ENCODE measurements at places on chromosomes 4 and X.

DNA sequence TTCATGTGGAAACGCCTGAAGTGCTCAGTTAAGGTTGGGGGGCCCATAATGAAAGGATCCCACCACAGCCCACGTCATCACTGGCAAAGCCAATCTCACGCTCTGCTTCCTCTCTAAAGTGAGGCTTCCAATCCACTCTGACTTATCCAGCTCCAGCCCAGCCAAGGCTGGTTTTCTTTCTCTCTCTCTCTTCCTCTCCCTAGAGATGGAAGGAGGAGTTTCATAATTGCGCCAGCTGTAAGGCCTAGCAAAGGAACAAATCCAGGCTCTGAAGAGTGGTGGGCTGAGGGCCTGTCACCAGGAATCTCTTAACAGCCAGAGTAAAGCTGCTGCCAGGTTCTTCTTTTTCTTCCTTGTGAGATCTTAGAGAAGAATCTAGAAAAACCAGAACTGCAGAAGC lies 20.7 kb upstream of the BCLAF3 start:
- no peak for DNase-seq

GRCh38 chr4:139488442-139488841 lies 34.5 kb downstream of the RAB33B start:
- DNase-seq, result no peak

DNA sequence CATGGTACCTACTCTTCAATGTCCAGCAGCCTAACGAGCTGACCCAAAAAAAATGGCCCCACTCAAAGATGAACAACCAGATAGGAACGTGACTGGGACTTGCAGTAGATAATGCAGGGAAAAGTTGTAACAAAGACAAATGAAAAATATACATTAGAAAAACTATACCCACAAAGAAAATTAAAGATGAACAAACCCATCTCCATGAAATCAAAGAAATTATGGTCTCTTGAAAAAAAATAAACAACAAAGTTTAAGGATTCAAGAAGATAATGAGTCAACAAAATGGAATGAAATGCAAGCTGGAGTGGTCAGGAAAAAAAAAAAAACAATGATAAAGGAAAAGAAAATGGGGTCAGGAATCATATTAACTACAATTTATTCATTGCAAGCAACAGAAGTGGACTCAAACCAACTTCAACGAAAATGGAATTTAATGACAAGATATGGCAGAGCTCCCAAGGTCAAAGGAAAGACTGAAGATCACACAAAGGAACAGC lies 309.8 kb upstream of the GALNT7 start:
- DNase-seq, result no peak

DNA sequence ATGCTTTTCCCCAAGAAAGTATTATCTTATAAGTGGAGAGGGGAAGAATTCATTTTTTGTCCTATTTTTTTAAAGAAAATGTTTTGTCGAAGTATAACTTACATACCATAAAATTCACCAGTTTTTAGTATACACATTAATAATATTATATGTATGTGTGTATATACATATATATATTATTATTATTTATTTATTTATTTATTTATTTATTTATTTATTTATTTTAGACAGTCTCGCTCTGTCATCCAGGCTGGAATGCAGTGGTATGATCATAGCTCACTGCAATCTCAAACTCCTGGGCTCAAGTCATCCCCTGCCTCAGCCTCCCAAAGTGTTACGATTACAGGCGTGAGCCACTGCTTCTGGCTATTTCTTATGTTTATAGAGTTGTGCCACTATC lies 334.1 kb downstream of the ZNF674 start:
- no peak for DNase-seq

GRCh38 chr4:74284053-74284452 lies 24.2 kb upstream of the EPGN start:
- DNase-seq, result peak; percentile 86

- DNase-seq, result no peak
Observed at GRCh38 chr4:151420250-151420807, 11.4 kb downstream of the FHIP1A start.

GRCh38 chr4:155974996-155975395 lies 21.3 kb upstream of the CTSO start:
- peak; percentile 6 for DNase-seq

DNA sequence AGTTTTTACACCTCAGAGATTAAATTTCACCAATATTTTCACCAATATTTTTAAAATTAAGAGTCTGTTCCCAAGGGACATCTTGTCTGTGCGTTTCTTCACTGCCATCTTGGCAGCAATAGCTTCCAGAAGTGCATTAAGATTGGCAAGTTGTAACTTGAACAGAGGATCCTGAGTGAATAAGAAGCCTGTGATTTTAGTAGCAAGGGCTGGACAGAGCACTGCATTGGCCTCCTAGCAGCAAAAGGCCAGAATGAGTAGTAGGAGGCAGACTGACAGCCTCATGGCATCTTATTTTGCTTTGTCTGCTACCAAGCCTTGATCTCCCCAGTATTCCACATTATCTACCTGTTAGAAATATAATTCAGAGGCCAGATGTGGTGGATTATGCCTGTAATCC lies 138.4 kb downstream of the CPE start:
- no peak for DNase-seq

DNA sequence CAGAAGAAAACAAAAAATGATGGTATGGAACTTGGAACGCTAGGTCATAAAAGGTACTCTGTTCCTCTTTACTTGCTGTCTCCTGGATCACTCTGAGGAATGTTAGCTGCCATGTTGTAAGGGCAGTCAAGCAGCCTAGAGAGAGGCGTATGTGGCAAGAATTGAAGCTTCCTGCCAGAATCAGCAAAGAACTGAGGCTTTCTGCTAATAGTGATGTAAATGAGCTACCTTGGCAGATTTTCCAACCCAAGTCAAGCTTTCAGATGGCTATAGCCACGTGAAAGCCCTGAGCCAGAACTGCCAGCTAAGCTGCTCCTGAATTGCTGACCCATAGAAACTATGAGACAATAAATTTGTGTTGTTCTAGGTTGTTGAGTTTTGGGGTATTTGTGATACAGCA lies 38.7 kb downstream of the AASDH start:
- DNase-seq, result no peak

GRCh38 chrX:27966955-27967354 lies 14.3 kb downstream of the DCAF8L1 start:
- DNase-seq, result no peak

DNA sequence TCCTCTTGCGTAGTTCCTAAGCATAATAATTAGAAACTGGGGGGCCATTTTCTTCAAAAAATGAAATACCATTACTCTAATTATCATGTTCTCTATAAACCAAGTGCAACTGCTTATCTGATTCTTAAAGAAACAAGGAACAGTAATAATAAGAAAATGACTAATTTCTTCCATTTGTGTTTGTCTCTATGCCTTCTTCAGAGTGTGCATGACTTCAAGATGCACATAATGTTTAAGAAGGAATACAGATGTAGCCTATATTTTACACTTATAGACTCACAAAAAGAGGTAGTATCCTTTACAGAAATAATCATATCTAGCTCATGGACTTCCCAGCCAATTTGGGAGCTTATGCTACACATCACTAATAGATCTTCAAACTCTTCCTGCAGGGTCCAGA lies 131.7 kb downstream of the CHRNA9 start:
- no peak for DNase-seq

- DNase-seq, result peak; percentile 55
Observed at GRCh38 chr4:76977736-76978350, 28.3 kb downstream of the SEPTIN11 start.

DNA sequence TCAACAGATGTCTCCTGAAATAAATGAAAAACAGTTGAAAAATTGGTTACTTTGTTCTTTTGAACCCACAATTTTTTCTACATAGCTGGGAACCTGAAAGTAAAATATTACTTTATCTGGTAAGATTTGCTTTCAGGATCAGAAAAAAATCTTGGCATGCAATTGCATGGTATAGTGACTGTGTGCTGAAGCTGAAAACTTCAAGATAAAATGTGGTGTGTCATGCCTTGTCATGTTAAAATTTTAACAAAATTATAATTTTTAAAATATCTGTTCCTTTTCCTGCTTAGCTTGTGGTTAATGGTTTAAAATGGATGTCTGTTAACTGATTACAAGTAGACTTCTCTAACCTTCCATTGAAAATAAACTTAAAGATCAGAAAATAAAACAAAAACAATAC lies 904.8 kb downstream of the PDHA2 start:
- DNase-seq, result no peak

DNA sequence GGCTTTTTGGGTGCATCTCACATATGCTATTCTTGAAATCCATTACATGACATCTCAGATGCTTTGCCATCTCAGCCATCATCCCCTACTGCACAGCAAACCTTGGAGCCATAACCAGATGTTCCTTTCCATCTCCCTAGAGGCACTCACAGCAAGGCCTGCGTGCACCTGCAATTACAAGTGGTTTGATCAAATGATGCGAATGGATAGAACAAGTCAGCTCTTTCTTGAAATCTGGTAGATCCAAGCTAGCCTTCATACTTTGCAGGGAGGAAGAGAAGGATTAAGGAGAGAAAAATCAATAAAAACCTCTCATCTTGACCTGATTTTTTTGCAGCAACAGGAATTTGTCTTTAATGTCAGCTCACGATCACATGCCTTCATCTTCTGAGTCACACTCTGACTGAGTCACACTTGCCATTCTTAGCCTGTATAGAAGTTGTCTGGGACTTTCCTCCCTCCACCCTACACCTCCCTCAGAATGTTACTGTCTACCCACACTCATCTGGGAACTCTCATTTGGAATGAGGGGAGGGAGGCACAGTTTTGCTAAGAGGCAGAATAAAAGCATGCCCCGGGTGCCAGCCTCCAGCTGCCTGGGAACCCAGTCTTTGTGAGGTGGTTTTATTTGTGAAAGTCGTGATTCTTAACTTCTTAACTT lies 11.9 kb upstream of the TRIML1 start:
- DNase-seq, result peak; percentile 71

- no peak for DNase-seq
Observed at GRCh38 chr4:23923840-23924239, 34.0 kb upstream of the PPARGC1A start.

GRCh38 chr4:66182636-66183035 lies 512.3 kb upstream of the EPHA5 start:
- no peak for DNase-seq

DNA sequence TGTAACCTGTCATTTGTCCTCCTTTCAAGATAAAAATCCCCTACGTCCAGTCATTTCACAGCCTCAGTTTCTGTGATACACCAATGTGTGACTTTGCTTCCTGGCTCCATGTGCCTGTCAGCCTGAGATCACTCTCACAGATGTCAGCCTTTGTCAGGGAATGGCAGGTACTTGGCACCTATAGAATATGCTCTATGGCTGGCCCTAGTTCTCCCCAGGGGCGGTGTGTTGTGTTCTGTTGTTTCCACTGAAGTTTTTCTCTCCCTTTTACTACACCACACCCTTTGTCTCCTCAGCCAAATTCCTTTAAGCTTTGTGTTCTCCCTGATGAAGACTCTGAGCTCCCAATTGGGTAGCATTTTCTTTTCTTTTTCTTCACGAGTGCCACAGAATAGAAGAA lies 81.7 kb downstream of the ALPK1 start:
- no peak for DNase-seq

DNA sequence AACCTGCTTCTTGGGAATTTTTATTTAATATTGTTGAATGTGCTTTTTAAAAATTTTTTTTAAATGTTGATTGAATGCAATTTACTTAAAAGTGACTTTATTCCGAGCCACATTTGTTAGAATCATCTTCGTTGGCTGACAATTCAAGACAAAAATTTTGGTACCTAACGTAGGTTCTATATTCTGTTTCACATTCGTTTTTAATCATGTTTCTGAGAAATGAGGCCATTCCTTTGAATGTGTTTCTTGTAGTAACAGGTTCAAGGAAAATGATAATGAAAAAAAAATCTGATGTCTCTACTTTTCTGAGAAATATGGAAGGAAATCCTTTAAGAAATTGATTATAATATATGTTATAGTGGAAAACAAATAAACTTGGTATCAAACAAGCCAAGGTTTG lies 92.3 kb upstream of the DCLK2 start:
- no peak for DNase-seq

DNA sequence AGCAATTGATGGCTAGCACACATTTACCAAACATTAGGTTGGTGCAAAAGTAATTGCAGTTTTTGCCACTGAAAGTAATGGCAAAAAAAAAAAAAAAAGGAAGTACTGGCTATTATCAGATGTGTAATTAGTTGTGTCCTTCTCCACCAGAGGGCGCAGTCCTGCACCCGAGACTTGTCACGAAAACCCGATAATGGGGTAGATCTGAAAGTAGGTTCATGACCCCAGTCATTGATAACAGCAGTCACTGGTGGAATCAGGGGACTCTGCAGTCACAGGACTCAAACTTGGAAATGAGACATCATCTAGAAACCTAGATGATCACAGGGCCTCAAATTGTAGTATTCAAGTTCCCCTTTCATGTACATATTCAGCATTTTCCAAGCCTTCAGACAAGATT lies 13.1 kb upstream of the ACOT9 start:
- DNase-seq, result peak; percentile 31

GRCh38 chr4:6990661-6991060 lies 52.5 kb upstream of the TADA2B start:
- DNase-seq, result no peak

- DNase-seq, result no peak
Observed at GRCh38 chrX:11791537-11791936, 33.5 kb downstream of the MSL3 start.

DNA sequence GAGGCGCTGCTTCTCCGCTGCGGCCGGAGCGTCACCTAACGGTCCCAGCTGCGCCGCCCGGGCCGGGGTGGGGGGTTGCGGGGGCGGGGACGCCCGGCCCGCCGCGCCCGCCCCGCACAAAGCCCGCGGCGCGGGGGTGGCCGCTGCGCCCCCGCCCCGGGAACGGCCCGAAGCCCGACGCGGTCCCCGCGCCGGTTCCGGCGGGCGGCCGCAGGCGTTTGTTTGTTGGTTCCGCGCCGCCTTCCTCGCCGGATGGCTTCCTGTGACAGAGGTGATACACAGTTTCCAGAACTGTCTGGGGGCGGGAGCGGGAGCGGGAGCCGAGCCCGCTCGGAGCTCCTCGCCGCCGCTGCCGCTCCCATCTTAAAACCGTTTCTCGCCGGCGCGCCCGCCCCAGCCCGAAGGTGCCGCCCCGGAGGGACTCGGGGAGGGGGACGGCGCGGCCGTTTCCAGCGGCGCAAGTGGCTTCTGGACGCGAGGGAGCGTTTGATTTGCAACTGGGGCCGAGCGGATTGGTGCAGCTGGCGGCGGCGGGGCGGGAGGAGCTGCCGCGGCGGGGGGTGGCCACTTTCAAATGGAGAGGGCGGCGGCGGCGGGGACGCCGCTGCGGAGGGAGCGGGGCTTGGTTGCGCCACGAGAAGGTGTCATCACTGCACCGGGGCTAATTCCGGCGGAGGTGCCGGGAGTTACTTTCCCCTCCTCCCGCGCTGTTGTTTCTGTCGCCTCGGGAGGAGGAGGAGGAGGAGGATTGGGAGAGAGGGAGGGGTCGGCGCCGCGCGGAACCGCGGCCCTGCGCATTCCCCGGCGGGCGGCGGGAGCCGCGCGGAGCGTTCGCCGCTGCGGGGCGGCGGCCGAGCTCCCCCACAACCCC lies 2.3 kb downstream of the JADE1 start:
- peak; percentile 85 for DNase-seq

GRCh38 chr4:98289375-98289774 lies 28.2 kb downstream of the RAP1GDS1 start:
- DNase-seq, result no peak

DNA sequence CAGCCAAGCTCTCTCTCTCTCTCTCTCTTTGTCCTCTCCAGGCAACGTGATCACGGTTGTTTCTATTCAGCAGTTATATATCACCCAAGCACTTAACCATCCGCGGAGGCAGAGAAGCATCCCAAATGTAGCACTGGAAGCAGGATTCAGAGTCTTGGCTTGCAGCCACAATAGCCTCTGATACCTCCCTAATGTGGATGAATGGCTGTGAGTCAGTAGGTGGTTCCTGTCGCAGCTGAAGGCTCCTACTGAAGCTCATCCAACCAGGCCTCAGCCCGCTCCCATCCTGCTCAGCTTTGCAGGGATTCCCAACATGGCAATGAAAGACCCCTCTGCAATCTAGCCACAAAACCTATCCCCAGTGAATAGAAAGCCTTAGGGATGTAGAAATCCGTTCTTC lies 5.1 kb downstream of the HS6ST2 start:
- no peak for DNase-seq
